Esophagus squamous epithelium (tissue), 5 donors: ENCODE measurements at places on chromosomes 2 and 18.

DNA sequence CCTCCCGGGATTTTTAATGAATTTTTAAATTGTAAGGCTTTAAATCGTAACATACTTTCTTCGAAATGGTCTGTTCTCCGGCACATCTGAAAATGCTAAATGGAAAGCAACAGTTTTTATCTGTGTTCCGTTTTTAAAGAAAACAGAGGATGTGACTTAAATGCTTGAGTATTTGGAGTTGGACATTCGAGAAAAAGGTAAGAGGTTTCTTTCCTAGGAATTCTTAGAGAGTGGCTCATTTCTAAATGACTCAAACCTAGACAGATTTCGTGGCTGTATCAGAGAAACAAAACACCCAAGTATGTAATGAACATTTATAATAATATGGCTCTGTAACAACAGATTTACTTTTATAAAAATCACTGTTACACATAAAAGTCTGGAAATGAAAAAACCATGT lies 177.6 kb upstream of the CCDC68 start:
- H3K36me3 ChIP-seq, result no peaks in the 10 kb centered on the region
- no peaks in the 10 kb centered on the region for H3K4me1 ChIP-seq
- no peak overlapping the region for H3K27ac ChIP-seq
- H3K4me3 ChIP-seq, result no peak overlapping the region

DNA sequence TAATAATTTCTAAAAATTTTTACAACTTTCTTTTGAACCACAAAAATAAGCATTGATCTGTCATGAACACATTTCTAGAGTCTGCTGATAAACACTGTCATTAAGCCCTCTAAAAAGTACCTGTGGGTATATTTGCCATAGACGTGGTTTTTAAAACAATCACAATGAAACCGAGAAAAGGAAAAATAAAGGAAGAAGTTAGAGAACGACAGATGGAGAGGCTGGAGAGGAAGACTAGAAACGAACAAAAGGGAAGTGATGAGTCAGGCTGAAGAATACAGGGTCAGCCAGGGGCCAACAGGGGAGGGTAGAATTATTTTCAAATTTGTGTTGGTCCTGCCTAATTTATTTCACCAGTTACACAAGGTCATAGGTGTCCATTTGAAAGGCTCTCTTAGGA lies 62.0 kb downstream of the MYL12B start:
- H3K27ac ChIP-seq, result no peak overlapping the region
- no peaks in the 10 kb centered on the region for H3K36me3 ChIP-seq
- H3K27me3 ChIP-seq, result no peaks in the 10 kb centered on the region

DNA sequence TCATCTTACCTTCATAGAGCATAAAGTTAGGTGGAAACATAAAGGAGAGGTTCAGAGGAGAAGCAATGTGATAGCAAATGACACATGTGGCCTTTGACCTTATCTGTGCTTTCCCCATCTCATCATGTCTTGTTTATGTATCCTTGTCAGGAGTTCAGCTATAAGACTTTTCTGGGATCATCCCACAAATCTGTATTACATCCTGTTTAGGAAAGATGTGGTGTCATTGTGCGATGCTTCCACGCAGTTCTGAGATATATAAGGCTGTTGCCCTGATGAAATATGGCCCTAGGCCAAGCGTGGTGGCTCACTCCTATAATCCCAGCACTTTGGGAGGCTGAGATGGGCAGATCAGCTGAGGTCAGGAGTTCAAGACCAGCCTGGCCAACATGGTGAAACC lies 15.5 kb upstream of the MGAT5 start:
- H3K27ac ChIP-seq, result no peak overlapping the region
- DNase-seq, result no peak
- no peaks in the 10 kb centered on the region for H3K36me3 ChIP-seq
- H3K4me1 ChIP-seq, result peaks cover 29% of the 10 kb centered on the region

DNA sequence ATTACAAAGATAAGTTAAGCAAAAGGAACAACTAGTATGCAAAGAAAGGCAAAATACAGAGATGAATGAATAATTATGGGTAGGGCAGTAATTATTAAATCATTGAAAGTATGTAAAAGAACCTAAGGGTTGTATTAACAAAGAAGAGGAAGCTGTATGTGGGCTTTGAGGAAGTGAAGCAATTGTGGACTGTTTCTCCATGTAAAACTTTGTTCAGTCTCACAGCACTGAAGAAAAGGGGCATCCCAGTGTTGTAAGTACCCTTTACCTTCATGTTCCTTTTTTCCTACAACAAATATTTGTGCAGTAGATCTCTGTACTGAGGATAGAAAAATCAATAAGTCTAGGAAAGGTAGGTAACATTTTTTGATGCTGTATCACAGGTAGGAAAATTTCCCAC lies 388.7 kb upstream of the NRP2 start:
- no peak for DNase-seq
- no peak overlapping the region for H3K27ac ChIP-seq
- H3K4me1 ChIP-seq, result no peaks in the 10 kb centered on the region
- H3K36me3 ChIP-seq, result no peaks in the 10 kb centered on the region

GRCh38 chr2:181070119-181070835 lies 89.9 kb downstream of the UBE2E3 start:
- no peaks in the 10 kb centered on the region for H3K4me1 ChIP-seq
- H3K36me3 ChIP-seq, result no peaks in the 10 kb centered on the region
- H3K27ac ChIP-seq, result no peak overlapping the region
- H3K4me3 ChIP-seq, result no peak overlapping the region

DNA sequence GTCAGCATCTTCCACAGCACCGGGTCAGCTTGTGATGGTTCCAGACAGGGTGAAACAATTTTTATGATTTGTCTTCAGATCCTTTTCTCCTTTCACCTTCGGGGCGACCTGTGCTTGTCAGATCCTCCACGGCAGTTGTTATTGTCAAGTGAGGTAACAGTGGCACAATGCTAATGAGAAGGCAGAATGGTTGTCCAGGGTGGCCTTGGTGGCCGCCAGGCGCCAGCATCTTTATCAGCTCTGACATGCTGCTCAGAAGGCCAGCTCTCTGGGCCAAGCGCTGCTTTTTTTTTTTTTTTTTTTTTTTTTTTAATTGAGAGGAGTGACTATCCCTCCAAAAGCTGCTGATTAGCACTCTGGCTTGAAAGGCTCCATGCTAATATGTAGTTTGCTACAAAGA lies 52.3 kb upstream of the MGAT5 start:
- no peak for DNase-seq
- no peaks in the 10 kb centered on the region for H3K36me3 ChIP-seq
- H3K27me3 ChIP-seq, result no peaks in the 10 kb centered on the region
- H3K27ac ChIP-seq, result no peak overlapping the region
- H3K4me1 ChIP-seq, result peaks cover 10% of the 10 kb centered on the region

DNA sequence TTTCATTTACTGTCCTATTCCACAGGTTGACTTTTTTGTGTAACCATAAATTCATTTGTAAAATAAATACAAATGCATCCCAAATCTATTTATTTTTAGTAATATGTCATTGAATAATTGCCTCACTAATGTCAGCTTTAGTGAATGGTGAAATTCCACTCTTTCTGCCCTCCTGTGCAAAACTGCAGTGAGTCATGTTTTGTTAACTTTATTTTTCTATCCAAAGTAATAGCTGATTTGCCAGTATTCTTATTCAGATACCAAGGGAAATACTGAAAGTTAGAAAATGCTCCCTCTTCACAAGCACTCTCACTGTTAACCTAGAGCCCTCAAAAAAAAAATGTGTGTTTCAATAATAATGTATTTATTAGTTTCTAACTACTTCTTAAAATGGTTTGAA lies 322.8 kb downstream of the RIT2 start:
- no peak for DNase-seq
- H3K27me3 ChIP-seq, result no peaks in the 10 kb centered on the region
- H3K4me3 ChIP-seq, result no peak overlapping the region
- no peaks in the 10 kb centered on the region for H3K36me3 ChIP-seq
- H3K4me1 ChIP-seq, result no peaks in the 10 kb centered on the region

DNA sequence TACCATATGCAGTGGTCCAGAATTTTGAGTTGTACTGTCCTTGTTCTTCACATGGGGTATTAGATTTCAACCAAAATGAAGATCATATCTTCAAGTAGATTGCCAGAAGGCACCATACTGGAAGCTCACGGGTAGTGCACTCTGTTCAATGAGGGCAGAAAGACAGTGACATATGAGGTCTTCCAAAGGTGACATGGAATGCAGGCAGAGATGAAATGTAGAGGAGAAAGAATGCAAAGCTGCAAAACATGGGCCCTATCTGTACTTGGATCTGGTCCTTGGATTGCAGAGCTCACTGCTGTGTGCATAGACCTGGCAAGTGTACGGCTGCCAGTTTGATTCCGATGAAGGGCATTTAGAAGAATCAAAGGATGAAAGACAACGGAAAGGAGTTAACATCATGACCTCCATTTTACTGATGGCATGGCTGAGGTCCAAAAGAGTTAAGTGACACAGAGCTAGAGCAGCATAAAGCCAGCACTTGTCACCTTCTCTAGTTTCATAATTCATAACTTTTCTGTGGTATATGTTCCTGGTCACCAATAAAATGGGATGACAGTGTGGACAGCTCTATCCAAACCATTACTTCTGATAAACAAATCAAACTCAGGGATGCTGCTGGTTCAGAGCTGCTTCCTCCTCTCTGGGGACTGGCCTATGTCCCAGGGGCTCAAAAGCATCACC lies 64.7 kb downstream of the BCL2 start:
- H3K4me1 ChIP-seq, result peaks cover 5% of the 10 kb centered on the region
- H3K27me3 ChIP-seq, result no peaks in the 10 kb centered on the region
- no peak for DNase-seq
- H3K36me3 ChIP-seq, result no peaks in the 10 kb centered on the region
- H3K4me3 ChIP-seq, result no peak overlapping the region

DNA sequence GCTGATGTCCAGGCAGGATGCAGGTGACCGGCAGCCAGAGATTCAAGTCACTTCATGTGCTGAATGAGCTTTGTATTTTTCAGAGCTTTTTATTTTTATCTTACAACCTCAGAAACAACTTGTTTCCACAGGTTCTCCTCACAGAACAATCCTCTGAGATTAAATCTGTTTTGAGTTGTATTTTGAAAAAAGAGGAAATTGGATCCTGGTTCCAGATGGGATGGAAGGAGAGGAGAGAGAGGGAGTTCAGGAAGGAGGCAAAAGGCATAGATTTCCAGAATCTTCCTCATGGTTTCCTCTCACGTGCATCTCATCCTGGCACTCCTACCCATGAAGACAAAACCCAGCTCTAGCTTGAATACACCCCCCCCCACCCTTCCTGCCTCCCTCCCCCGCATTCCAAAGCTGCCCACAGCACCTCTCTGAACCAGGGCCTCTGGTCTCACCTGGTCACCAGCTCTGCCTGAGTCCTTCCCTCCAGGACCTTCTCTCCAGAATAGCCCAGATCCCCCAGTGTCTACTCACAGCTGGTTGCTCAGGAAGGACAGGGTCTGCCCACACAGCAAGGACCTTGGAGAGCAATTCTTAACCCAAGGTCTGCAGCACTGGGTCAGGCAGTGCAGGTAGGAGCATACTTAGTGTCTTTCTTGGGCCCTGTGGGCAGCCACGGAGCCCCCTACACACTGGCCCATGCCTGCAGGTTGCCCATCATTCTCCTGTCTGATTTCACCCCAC lies 104.7 kb downstream of the ZFP36L2 start:
- no peak overlapping the region for H3K4me3 ChIP-seq
- no peaks in the 10 kb centered on the region for H3K36me3 ChIP-seq
- H3K4me1 ChIP-seq, result no peaks in the 10 kb centered on the region
- H3K27ac ChIP-seq, result no peak overlapping the region

GRCh38 chr2:98897746-98898145 lies 38.3 kb downstream of the CRACDL start:
- no peaks in the 10 kb centered on the region for H3K36me3 ChIP-seq
- no peak overlapping the region for H3K4me3 ChIP-seq
- H3K27me3 ChIP-seq, result no peaks in the 10 kb centered on the region
- DNase-seq, result no peak

DNA sequence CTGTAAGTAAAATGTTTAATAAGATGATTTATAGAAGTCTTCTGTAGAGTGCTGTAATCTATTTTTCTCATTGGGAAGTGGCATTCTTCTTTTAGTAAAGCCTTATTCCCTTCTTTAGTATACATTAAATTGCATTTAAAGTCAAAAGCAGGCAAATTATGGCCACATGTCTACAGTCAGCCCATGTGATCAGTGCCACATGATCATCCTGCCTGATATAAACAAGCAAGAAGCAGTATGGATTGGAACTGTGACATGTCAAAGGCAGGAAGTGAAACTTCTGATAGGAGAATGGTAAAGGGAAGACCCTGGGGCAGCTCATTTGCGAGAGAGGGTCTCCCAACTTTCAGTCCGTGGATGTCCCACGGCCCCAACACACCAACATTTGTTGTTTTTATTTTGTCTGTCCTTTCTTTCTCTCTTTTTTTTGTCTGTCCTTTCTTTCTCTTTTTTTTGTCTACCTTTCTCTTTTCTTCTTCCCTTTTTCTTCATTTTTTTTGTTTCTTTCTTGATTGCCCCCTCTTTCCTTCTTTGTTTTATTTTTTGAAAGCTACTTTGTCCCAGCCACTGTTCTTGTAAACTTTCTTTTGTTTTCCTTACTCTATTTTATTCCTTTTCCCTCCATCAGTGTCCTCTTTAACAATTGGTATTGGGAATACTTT lies 154.9 kb downstream of the DTNA start:
- H3K4me3 ChIP-seq, result no peak overlapping the region
- no peak overlapping the region for H3K27ac ChIP-seq
- no peaks in the 10 kb centered on the region for H3K4me1 ChIP-seq
- H3K27me3 ChIP-seq, result no peaks in the 10 kb centered on the region
- DNase-seq, result no peak

DNA sequence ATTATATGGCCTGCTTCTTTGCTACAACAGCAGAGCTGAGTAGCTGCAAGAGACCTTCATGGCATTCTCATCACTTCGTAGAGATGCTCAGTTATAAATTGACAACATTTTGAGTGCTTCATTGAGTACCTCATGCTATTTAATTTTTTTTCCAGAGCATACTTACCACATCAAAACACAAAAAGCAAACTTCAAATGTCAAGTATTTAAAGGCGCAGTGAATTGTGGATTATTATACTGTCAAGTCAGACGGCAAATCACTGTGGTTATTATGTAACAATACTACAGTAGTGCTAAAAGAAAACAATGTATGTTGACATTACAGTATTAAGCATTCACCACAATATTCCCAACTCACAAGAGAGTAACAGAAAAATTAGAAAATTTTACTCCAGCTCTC lies 12.5 kb downstream of the ZC3H8 start:
- DNase-seq, result no peak
- H3K4me1 ChIP-seq, result no peaks in the 10 kb centered on the region
- no peaks in the 10 kb centered on the region for H3K36me3 ChIP-seq
- H3K4me3 ChIP-seq, result no peak overlapping the region

GRCh38 chr2:16666449-16666801 lies 791 bp upstream of the CYRIA start:
- peaks cover 49% of the 10 kb centered on the region for H3K4me1 ChIP-seq
- H3K4me3 ChIP-seq, result no peak overlapping the region
- H3K36me3 ChIP-seq, result no peaks in the 10 kb centered on the region
- no peak overlapping the region for H3K27ac ChIP-seq
- DNase-seq, result no peak

GRCh38 chr2:96499061-96499960 lies 5.8 kb downstream of the NEURL3 start:
- no peak overlapping the region for H3K27ac ChIP-seq
- peaks cover 7% of the 10 kb centered on the region for H3K4me1 ChIP-seq
- H3K4me3 ChIP-seq, result no peak overlapping the region
- DNase-seq, result no peak
- H3K36me3 ChIP-seq, result no peaks in the 10 kb centered on the region
- no peaks in the 10 kb centered on the region for H3K27me3 ChIP-seq
